ENCODE measurements at places on chromosomes 3 and 15.

DNA sequence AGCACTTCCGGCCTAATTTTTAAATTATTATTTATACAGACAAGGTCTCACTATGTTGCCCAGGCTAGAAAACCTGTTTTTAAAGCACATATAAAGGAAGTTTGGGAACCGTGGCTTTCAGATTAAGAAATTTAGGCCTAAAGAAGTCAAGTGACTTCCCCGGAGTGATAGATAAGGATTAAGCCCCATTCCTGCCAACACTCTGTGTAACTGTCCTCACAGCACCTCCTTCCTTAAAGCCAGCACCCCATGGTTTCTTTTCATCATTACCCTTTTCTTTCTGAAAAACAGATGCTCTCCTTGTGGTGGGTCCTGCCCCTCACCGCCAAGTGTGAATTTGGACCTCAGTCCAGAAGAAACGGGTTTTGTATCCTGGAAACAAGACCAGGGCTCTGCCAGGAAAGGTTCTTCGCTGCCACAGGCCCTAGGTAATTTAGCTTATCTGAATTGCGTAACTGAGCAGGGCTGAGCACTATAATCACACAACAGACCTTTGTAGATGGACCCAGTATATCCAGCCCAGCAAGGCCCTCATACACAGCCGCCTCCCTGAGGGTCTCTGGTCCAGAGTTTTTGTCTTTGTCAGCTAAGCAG, 231.3 kb downstream of the PLCL2 start:
- no peak for DNase-seq

DNA sequence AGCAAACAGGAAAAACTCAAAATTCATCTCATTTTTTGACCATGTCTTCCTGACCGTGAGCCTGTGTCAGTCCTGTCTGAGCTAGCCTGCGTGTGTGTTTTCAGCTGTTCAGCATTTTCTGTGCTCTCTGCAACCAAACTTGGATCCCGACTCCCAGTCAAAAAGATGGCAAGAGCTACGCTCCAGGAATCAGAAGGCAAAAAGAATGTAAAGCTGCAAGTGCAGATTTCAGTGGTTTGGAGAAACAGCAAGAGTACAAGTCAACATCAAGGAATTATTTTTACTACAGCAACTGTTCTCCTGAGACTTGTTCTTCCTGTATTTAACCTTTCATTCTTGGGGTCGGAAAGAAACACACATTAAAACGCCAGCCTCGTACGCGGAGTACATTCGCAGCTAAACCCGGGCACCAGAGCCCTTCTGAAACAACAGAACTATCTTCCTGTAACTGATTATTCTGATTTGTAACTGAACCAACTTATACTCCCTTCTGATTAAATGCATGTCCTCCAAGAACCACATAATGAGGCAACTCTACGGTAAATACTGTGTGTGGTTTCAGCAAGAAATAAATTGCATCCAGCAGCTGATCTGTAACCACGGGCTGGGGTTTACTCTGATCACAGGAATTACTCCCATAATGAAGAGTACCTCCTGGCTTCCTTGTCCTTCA, 107.4 kb downstream of the LRIG1 start:
- no peak for DNase-seq

GRCh38 chr3:48233542-48233941, 7.4 kb upstream of the ZNF589 start:
- no peak for DNase-seq

DNA sequence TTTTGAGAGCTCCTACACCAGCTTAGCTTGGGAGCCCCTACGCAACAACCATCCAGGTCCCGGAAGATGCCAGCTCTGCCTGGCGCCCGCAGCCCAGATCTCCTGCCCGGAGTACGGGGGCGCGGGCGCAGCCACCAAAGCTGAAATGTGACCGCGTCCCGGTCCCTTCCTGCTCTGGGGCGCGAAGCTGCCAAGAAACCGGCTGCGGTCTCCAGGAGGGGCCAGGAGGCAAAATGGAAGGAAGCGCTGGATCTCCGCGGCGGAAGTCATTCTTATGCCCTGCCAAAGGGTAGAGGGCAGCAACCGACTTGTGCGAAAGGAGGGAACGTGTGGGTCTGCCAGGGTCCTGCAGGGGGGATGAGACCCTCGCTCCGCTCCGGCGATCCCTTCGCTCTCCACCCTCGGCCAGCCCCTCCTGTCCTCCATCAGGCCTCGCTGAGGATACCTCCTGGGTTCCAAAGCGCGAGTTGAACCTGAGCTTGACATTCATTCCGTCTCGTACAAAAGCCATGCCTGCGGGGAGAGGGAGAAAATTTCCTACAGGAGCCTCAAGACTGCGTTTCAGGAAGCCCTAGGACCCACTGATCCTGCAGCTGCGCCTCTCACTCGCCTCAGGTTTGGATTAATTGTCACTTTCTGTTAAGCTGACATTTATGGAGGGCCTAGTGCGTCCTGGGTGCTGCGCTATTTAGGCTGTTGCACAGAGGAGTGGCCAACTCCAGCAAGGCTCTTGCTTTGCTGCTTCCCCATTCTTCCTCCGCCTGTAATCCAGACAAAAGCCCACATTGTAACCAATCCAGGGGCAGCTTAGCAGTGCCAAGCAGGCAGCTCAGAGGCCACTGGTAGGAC, 98.3 kb upstream of the VGLL3 start:
- DNase-seq: peak; percentile 25

GRCh38 chr15:41331833-41332193, 578 bp downstream of the OIP5 start:
- no peak for DNase-seq

DNA sequence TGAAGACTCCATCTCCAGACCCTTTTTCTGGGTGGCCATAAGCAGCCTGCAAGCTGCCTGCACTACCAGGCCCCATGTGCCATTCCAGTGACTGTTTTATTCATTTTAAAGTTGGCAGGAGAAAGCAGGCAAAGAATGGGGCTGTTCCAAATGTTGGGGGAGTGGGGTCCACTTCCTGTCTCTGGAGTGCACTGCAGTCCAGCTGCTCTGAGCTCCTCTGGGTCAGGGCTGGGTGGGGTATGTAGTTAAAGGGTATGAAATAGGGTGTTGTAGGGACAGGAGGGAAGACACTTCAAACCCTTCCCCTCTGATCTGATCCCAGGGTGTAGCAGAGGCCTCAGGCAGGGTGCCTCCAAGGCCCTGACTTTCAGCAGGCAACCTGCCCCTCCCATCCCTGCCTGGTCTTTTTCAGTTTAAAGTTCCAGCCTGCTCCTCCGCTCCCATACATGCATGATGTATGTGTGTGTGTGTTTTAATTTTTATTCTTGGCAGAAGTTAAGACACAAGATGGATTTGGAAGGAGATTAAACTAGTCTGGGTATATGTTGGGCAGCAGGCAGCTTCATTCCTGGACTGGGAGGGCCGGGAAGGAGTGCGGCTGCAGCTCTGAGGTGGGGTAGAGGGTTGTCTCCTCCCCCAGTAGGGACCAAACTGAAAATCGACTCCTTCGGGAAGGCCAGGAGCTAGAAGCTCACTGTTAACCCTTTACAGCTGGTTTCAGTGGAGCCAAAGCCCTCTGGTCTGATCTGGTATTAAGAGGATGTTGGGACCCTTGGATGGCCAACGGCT, 17.3 kb downstream of the BOC start:
- DNase-seq: no peak

- no peak for DNase-seq
These were observed 126.0 kb downstream of the IMPG2 start for GRCh38 chr3:101194392-101194791.

DNA sequence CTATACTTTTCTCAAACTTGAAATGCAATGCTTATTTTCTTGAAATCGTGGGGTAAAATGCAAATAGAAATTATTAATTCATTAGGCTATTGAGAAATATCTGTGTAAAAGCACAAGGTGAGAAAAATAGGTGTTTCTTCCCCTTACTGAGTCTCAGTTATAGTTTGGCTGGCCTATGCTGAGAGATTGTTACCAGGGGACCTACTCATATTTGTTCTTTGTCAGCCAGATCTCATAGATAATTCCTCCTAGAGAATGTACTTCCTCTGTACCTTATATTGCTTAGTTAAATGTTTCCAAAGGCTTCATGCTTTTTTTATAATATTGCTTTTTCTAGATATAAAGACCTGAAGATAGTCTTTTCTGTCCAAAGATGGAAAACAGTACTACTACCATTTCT, 60.0 kb upstream of the TRPC1 start:
- no peak for DNase-seq

Measured in thyroid gland (tissue), 4 donors.